Left colon (tissue), 2 donors: ENCODE measurements at places on chromosomes 11 and 22. TPM values are rescaled to one million over a fixed set of nuclear protein-coding genes. Genes with fewer than 3 reads are reported as not detected.

- no peak for DNase-seq
These were observed 50.9 kb upstream of the PANX1 start for GRCh38 chr11:94077552-94078293.

DNA sequence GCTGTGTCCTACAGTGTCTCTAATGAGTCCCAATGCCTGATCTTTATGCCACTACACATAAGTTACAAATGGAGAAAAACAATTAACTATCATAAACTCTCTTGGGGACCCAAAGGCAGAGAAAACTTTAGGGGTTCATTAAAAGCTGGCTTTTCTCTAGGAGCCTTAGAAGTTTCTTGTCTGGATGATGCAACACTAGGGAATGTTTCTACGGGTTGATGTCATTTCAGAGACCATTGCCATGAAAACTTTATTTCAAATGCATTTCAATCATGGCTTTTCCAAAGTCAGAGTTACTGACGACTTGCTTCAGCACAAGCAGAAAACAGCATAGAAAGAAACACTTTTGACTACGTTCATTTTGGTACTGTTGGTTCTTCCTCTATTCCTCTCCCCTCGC lies 8.5 kb upstream of the OR8B12 start:
- no peak for DNase-seq

DNA sequence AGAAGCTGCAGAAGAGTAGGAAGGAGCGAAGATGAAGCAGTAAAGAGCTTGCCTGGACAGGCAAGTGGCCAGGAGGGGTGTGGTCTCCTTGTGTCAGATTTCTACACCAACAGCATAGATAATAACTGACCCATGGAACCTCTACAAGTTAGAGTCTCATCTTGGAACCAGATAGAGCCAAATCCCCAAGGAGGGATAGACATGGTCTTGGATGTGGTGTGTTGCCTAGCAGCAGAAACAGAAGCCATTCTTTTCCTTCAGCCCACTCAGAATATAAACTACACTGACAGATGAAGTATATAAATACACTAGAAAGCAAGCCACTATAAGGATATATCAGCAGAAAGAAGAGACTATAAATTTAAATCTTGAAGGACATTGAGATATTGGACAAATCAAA lies 4.3 kb upstream of the CARD16 start:
- DNase-seq = no peak

GRCh38 chr11:9577556-9577955 lies 4.1 kb downstream of the WEE1 start:
- DNase-seq = no peak

DNA sequence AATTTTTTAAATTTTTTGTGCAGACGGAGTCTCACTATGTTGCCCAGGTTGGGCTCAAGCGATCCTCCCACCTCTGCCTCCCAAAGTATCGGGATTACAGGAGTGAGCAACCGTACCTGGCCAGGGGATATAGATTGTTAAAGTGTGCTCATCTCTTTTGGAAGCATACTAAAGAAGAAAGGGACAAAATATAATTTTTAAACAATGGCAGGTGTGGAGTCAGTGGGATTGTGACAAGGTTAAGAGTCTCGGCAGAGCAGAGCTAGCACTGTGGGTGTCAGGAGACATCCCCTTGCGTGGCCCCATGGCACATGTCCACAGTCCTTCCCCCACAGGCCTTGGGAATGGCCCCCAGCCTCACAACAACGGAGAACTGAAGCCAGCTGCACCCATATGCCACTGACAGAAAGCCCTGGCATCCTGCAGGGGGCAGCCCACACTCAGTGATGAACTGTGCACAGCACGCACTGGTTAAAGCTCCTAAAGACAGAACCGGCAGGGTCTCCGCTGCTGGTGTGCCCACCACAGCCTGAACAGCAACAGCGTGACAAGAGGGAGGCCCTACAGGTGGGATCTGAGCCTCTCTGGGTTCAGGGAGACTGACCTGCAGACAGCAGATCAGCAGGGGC lies 29.9 kb downstream of the SERPIND1 start:
- peak; percentile 62 for DNase-seq

DNA sequence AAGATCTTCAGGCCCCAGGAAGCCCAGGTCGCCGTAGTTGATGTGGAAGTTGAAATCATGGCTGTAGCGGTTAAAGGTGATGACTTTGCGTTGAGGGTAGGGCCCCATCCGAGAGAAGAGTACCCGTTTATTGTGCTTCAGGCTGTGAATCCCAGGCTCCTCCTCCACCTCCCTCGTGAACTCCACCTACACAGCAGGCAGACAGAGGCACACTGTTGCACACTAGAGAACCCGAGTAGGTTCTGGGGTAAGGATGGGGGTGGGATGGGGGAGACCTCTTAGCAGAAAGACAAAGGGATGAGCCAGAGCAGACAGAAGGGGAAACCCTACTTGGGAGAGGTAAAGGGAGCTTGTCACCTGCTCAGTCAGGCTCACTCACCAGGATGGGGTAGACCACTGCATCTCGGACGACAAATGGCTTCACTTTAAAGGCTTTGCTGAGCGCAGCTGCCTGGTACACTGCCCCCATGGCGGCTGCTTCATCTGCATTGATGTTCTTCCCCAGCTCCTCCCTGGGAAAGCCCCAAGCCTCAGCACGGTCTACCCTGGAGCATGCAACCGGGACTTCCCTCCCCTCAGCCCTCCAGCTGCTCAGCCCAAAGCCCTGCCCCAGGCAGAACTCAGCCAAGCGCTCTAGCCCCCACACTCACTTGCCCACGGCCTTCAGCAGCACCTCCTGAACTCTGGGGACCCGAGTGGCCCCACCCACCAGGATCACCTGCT lies 5.4 kb downstream of the HYOU1 start:
- DNase-seq = no peak

The SEPTIN3 gene
- 0.56 TPM for total RNA-seq

The DAGLA gene
- total RNA-seq = 12.2 TPM

The GRAMD1B gene
- total RNA-seq = 3.5 TPM

The ARFGAP3 gene
- 36.9 TPM for total RNA-seq

The VPREB1 gene
- total RNA-seq = not detected
